ENCODE measurements at places on chromosomes 13 and 19.

- DNase-seq: no peak
These were observed 358.5 kb downstream of the TBC1D4 start for GRCh38 chr13:75123428-75123827.

GRCh38 chr13:35389535-35389934 is 87.0 kb downstream of the MAB21L1 start:
- DNase-seq: no peak

GRCh38 chr13:71254384-71254783 is 612.6 kb downstream of the DACH1 start:
- DNase-seq: no peak

- DNase-seq: no peak
These were observed 182.2 kb downstream of the LMO7 start for GRCh38 chr13:75818179-75818967.

GRCh38 chr19:5934774-5935472 is 20.9 kb downstream of the CAPS start:
- no peak for DNase-seq

DNA sequence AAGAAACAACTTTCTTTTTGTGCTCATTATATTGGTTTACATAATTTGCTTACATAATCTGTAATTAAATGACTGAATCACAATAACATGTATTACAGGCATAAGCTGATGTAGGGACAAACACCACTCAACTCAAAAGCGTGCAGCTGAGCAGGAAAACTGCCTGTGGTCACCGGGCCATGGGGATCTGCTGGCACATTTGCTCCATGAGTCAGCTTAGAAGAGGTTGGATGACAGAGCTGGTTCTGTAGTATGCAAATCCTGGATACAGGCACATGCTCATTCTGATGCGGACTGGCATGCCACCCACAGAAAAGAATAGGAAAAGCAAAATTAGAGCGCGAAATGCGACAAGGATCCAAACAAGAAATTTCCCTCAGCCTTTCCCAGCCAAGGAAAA is 128.6 kb downstream of the USP12 start:
- DNase-seq: no peak

- no peak for DNase-seq
These were observed 11.7 kb upstream of the SPACA6 start for GRCh38 chr19:51681286-51681941.

DNA sequence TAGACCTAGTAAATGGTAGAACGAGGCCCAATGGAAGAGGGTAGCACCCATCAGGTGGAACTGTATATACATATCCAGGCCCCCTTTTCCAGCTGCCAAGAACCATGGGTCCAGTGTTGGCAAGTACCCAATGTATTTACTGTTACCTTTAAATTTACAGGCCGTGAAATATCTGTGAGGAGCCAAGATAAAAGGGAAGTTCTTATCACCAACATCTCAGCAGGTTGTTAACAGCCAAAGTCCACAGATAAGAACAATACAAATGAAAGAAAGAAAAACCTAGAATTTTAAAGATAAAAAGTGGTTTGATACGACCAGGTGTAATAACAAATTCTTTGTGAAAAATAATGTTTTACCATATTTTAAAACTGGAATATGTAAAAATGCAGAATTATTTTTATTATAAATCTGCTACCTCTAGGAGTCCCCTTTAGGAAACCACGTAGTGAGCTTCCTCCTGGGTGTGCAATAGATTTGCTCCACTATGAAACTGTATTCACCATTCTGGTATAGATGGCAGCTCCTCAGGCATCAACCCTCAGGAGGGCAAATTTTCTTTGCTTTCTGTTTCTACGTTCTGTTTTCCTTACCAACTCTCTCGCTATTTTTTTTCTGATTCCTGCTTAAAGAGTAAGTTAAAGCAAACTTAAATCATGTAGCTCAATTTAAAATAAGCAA is 292.2 kb upstream of the SLC10A2 start:
- no peak for DNase-seq

DNA sequence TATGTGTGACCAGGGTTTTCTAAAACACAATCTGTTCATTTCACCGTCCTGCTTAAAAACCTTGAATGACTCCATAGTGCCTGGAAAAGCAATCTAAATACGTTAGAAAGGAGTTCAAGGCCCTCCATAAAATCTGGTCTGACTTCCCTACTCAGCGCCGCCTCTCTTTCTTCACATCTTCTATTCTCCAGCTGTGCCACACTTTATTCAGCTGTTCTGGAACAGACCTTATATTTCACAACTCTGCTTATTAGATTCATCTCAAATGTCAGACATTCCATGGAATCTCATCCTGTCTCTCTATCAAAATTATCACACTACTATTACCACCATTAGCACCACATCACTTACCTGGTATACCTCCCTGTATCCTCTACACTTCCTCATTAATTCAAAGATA is 19.8 kb upstream of the SPART start:
- no peak for DNase-seq

GRCh38 chr19:45350477-45351058 is 10.0 kb downstream of the KLC3 start:
- no peak for DNase-seq

GRCh38 chr19:4260613-4261191 is 13.8 kb downstream of the YJU2 start:
- DNase-seq: no peak

DNA sequence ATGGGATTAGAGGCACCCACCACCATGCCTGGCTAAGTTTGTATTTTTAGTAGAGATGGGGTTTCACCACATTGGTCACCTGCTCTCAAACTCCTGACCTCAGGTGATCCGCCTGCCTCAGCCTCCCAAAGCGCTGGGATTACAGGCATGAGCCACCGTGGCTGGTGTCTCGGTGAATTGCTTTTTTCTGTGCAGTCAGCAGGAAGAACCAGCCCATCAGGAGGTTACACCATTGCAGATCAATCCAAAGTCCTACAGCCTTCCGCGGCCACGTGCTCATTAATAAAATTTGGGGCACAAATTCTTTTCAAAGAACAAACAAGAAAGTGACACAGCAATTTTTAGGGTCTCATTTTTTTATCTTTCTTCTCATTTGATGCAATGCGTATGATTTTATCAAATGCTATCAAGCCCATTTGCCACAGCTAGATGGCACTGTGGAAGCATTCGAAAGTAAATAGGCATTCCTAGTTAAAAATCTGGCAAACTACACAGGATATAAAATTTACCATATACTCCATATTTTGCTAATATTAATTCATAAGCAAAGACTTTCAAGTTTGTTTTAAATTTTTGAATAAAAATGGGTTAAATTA is 54.4 kb upstream of the ZNF835 start:
- DNase-seq: no peak
